ENCODE measurements at places on chromosomes 1 and 21.

GRCh38 chr1:26913754-26914619, at the start of gene NR0B2:
TSS of gene NR0B2 (minus strand) at chr1:26913975. CDS start at chr1:26913940, 35 bp downstream.
- no peak for DNase-seq

DNA sequence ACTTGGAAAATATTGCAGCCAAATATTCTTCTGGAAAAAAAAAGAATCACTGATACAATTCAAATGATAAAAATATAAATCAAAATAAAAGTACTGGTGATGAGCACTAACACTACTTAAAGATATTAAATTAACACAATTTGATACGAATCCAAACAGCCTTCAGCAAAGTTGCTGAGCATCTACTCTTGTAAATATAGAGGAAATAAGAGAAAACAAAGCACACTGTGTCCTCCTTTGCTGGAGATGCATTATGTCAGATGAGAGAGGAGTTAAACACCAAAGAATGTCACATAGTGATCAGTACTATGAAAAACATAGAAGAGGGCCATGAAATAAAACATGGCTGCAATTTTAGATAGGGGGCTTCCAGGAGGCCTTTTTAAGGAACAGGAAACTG, 177.4 kb upstream of the RNPC3 start:
- no peak for DNase-seq

GRCh38 chr1:43008115-43009060, 49.7 kb upstream of the SLC2A1 start:
- no peak for DNase-seq

GRCh38 chr1:6634371-6635052, 9.8 kb downstream of the THAP3 start:
- no peak for DNase-seq

GRCh38 chr1:113035086-113035485, 37.9 kb upstream of the LRIG2 start:
- no peak for DNase-seq

- DNase-seq: no peak
Measured at GRCh38 chr1:56077206-56077605, 502.2 kb downstream of the PLPP3 start.

DNA sequence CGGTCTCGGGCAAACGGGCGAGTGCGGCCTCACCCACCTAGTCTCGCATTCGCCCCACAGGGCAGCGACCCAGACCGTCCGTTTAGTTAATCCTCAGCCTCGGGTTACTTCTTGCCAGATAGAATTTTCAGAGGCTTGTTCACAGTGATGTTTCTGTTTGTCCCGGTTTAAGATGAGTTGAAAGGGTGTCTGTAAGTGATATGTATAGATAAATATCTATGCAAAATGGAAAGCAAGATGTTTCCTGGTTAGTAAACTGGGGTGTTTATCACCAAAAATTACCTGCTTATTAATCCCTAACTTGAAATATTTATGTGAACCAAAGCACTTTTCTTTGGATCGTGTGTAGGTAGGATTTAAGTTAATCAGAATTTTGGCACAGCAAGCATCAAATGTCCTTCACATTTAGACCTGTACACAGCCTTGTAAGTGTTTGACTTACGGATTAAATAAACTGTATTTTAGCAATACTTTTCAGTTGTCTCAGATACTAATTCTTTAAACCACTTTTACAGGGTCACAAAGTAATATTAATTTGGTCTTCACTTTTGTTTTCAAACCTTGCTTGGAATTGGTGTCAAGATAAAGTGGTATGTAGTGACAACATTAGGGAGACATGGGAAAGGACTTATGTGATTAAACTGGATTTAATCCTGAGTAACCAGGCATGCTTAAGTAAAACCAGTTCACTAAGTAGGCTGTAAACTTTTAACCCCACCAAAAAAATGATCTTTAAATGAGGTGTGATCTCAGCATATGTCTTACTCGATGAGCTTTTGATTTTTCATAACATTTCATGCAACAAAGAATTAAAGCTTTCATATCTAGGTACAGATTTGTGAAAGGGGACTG, 914 bp downstream of the ZNF326 start:
- no peak for DNase-seq

DNA sequence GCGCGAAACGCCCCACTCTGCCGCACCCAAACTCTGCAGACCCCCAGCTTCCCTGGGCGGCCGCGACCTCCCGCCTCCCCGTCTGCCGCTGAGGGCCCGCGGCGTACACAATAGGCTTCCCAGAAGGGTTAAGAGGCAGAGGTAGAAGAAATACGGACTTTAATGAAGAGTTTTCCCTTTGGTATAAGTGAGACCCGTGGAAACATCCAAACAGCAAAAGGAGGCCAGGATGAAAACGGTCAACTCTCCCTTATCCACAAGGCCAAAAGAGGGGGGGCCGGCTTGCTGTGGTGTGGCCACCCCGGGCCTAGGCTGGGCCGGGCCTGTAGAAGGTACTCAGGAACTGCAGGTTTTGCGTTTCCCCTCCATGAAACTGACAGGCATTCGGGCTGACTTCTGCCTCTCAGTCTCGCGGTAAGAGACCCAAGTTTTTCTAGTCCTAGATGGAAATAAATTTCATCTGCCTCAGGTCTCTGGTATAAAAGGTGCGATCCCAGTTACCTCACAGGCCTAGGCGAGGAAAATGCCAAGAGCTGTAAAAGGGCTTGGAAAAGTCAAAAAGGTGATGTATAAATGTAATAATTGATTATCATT, 671 bp upstream of the PYGO2 start:
- no peak for DNase-seq

- no peak for DNase-seq
Measured at GRCh38 chr1:100941580-100942216, 45.8 kb downstream of the SLC30A7 start.

GRCh38 chr1:83912876-83913275, 86.1 kb downstream of the TTLL7 start:
- no peak for DNase-seq

DNA sequence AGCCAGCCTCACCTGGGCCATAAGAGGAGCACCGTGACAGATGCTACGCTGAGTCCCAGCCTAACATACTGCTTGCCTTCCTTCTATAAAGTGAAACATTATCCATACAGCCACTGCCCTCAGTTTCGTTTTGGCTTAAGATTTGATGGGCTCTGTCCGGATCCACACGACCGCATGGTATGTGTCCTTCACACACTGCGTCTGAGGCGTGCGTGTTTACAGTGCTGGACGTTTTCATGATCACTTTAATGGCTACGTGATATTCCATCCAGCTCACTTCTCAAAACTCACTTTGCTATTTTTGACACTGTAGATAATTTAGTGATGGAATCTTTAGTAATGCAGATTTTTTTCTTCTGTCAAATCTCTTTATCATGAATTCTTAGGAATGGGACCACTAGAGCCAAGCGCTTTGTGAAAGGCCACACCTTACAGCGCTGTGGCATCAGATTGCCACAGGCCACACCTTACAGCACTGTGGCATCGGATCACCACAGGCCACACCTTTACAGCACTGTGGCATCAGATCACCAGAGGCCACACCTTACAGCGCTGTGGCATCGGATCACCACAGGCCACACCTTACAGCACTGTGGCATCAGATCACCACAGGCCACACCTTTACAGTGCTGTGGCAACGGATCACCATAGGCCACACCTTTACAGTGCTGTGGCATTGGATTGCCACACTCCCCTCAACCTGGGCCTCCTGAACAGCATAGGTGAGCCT, 47.1 kb downstream of the PRDM15 start:
- no peak for DNase-seq

DNA sequence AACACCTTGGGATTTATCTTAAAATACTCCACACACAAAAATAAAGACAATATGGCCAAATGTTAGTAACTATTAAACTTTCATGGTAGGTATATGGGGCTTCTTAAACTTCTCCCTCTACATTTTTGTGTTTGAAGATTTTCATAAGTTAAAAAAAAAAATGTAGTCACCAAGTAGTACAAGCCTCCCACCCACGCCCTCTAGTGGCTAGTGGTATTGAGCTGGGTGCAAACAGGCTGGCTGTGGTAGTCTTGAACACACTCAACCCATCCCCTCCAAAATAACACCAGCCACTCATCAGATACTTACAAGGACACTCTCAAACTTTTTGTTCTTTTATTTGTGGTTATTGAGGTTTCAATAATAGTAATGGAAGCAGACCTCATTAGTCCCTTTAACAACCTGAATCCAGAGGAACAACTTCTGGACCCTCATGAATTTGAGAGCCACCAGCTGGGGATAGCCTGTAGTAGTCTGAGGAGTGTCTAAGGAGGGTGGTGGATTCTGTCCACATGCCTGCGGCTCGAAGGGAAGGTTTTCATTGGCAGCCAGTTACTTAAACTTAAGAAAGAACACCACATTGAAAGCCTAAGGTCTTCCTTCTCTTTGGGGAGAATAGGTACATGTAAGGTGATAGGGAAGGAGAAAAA, 15.6 kb downstream of the RD3 start:
- DNase-seq: peak; percentile 78

GRCh38 chr1:6962996-6963911, 178.0 kb downstream of the CAMTA1 start:
- DNase-seq: no peak

- no peak for DNase-seq
Measured at GRCh38 chr1:12528021-12528852, 89.8 kb downstream of the DHRS3 start.

- no peak for DNase-seq
Measured at GRCh38 chr21:42683371-42684108, 30.1 kb downstream of the PDE9A start.

- no peak for DNase-seq
Measured at GRCh38 chr1:111876631-111877030, 112.8 kb downstream of the KCND3 start.

- DNase-seq: no peak
Measured at GRCh38 chr1:154434346-154435085, 29.4 kb downstream of the IL6R start.

DNA sequence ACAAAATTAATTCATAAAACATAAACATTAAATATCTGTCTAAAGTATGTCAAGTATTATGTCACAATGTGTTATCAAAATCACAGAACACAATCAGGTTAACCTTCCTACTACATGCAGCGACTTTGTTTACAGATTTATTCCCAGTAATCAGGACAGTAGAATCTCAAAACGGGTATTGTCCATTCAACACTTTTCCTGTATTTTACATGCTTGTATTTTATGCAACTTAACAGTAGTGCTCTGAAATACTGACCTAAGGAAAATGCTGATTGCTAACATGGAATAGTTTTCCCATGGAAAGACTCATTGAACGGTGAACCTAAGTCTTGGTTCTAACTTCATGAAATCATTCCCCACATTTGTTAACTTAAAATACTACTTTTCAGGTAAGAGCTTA, 2.3 kb downstream of the SERBP1 start:
- DNase-seq: no peak

GRCh38 chr1:226798427-226799411, 59.6 kb upstream of the ITPKB start:
- no peak for DNase-seq

- no peak for DNase-seq
Measured at GRCh38 chr1:11024154-11024873, 11.9 kb downstream of the TARDBP start.

GRCh38 chr1:11880911-11881748, 22.4 kb upstream of the NPPB start:
- DNase-seq: no peak

GRCh38 chr1:20087668-20088067, 17.7 kb downstream of the PLA2G5 start:
- DNase-seq: no peak

GRCh38 chr1:911875-912739, 11.6 kb upstream of the SAMD11 start:
- DNase-seq: no peak

- DNase-seq: no peak
Measured at GRCh38 chr1:110339407-110340206, 430 bp downstream of the RBM15 start.

DNA sequence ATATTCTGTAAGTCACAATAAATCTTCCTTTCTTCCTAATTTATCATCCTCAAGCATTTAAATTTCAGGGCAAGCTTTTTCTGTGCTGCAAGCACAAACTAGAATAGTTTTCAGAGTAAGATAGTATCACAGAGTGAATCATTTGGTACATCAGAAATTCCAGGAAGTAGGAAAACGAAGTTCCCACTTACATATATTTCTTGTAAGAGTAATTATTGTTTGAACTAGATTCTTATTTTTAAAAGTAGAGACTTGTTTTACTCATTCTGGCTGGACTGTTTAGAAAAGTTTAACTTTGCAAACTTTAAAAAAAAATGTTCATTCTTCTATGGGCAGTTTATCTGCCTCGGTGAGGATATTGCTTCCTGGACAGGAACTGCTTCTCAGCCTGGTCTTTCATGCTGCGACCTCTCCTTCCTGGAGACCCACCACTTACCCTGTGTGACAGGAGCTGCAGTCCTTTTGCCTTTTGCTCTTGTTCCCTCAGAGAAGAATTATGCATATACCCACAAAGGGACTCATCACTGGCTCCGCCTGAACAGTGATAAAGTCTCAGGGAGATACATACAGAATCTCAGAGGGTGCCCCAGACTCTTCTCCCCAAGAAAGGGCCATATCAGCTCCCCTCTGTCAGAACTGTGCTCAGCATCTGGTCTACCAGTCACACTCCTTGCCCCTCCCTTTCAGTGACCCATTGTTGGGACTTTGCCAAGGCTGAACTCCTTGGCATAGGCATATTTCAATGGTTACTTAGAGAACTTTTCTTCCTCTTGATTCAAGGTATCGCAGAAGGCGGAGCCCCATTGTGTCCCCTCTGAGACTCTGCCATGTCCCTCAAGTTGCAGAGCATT, 102.7 kb upstream of the CD55 start:
- DNase-seq: no peak

GRCh38 chr1:203508463-203509073, 14.6 kb downstream of the OPTC start:
- no peak for DNase-seq

DNA sequence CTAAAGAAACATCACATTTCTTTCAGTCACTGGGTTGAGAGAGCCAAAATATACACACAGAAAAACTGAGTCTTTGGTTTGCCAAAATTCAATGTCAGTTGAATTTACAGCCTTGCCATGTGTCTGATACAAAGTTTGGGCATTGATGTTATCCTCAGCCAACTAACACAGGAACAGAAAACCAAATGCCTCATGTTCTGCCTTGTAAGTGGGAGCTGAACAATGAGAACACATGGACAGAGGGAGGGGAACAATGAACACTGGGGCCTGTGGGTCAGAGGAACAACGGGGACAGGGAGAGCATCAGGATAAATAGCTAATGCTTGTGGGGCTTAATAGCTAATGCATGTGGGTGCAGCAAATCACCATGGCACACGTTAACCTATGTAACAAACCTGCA, 39.6 kb upstream of the C21orf91 start:
- DNase-seq: no peak

DNA sequence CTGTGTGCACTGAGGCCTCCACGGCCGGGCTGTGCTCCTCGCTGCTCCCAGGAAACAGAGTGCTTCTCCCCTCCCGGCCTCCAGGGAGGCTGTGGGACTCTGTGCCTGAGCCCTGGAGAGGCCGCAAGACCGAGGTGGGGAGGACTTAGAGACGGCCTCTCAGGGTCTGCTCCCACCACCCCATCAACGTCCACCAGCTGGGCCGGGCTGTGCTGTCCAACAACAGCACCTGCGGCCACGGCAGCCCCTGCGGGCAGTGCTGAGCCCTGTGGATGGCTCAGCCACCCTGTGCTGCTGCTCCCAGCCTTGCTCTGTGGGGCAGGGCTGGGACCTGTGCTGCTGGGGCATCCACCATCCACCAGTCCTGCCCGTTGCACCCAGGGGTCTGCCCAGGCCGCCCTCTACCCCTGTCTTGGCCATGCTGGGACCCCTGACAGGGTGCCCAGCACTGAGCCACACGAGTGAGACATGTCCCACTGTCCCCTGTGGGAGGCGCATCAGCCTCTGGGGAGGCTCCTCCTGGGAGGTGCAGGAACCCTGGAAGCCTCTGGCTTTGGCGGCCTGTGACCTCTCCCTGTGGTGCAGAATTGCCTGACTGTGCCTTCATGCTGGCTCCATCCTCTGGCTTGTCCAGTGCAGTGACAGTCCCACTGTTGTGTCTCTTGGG, 31.2 kb upstream of the LRRC3 start:
- DNase-seq: no peak
